Stimulated activated CD8-positive, alpha-beta memory T cell treated with anti-CD3 and anti-CD28 coated beads, Interleukin-2, amount 100 ng/mL, for 1 hour (primary cell): ENCODE measurements at places on chromosomes 16 and 17.

DNA sequence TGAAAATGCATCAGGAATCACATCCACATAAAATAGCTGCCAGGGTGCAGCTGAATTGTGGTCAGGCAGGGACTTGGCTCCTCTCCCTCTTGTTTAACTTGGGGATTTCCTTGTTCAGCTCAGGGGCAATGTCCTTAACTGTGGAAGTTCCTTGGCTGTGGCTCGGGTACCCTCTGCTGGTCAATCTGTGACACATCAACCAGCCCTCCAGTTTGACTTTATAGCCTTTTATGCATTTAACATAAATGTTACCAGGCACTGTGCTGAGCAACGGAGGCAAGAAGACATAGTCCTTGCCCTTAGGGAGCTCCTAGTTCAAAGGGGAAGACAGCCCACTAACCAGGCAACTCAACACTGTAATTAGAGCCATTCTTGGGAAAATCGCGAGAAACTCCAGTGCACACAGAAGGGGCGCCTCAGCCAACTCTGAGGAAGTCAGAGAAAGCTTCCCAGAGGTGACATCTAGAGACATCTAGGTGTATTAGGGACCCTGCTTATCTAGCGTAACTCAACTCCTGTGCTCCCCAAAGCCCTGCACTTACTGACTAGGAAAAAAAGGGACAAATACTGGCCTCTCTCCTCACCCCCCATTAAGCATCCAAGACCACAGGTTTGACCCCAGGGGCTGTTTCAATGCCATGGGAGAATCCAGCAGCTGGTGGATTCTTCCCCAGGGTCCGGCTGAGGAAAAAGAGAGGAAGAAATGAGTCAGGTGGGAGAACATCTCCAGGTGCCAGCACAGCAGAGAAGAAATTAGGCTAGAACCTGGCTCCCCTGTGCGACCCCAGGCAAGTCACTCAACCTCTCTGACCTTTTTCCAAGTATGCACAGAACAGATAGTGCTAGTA, 17.3 kb upstream of the EEF2K start:
- DNase-seq, result no peak

- DNase-seq, result no peak
Observed at GRCh38 chr16:83296505-83296904, 511.3 kb upstream of the HSBP1 start.

GRCh38 chr17:17114592-17115225, 72.5 kb downstream of the MPRIP start:
- DNase-seq, result no peak

- DNase-seq, result no peak
Observed at GRCh38 chr16:50153596-50154419, 702 bp downstream of the TENT4B start.

DNA sequence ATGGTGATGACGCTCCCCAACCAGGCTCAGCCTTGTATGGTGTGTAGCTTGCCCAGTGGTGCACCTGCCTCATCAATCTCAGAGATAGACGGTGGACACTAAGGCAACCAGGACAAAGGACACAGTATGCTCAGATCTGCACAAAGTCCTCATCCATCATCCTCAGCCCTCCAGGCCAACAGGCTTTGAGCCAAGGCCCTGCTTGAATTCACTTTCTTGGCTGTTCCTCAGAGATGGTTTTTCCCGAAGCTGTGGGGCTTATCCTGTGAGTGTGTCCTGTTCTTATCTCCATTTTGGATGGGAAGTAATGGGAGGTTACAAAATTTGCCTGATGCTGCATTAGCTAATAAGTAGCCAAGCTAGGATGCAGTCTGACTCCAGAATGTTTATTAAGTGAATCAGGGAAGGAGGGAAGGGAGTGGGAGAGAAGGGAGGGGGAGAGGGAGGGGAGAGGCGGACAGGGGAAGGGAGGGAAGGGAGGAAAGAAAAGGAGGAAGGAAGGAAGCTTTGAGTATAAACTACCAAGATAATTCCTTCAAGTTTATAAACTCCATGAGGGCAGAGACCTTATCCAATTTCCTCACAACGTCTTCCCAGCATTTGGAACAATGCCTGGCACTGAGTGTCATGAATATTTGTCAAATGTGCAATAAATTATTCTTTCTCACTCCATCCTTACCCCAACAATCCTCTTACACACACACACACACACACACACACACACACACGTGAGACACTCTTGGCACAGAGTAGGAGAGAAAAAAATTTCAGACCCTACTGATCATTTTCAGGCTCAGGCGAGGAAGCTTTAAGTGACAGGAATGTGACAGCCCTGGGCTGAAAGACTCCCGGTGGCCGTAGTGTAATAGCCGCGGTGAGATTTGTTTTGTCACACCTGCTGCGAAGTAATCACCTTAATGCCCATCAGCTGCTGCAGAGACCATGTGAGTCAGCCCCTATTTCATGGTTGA, 84.3 kb downstream of the BMERB1 start:
- DNase-seq, result no peak

DNA sequence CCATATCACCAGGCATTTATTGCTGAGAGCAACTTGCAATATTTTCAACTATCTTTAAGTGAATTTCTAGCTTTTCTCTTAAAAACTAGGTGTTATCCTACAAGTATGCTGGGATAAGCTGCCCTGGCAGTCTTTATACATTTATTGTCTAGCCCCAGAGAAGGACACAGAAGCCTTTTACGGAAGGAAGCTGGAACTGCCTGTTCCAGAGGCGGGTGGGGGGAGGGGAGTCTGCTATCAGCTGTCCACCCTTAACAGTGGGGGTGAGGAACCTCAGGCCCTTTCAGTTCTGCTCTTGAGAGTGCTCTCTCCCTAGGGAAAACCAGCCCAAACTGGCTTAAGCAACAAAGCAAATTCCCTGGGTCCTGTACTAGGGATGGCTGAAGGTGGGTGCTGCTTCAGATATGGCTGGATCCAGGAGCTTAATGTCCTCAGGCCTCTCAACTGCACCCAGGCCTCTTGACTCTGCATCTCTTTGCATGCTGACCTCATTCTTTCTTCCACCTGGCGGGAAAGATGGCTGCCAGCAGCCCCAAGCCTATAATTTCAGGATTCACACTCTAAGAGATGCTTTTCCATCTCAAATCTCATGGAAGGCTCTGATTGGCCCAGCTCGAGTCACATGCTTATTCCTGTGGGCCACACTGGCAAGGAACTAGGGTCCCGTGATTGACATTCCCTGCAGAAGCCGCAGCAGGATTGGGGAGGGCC, 16.6 kb downstream of the NAGPA start:
- no peak for DNase-seq

DNA sequence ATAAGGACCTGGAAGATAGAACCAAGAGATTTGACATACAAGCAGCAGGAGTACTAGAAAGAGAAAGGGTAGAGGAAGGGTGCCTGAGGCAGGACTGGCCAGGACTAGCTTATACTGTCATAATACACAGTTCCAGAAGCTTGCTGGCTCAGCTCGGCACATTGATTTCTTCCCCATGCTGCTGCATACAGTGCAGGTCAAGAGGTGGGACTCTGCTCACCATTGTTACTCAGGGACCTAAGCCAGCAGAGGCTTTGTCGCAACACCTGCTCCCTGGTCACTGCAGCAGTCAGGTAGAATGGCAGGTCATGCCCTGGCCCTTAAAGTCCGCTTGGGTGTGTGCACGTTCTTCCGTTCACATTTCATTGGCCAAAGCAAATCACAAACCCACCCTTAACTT, 32.8 kb downstream of the LDHD start:
- no peak for DNase-seq
